ENCODE measurements at places on chromosomes 6 and 20.

- no peak for DNase-seq
These were observed 122.2 kb downstream of the KIF13A start for GRCh38 chr6:17865243-17865642.

DNA sequence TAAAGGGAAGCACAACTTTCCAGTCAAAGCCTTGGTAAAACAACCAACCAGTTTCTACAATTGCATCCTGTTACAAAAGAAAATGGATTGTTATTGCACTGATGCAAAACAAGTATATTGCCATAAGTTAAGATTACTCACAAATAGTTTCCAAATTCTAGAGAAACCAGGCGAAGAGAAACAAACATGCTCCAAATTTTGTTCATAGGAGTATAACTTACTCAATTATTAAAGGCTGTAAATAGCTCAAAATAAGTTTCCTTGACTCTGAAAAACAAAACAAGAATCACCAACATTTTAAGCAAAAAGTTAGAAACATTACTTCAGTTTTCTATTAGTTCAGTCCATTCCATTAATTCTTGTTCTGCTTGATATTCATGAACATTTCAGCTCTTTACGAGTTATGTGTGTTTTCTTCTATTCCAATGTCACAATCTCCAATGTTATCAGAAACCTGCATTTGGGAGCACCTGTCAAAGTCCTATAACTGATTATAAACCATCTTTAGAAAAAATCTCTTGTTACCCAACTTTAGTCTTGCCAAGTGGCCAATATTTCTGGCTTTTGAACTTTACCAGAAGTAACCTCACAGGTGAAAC, 137.9 kb upstream of the THBS2 start:
- DNase-seq, result no peak

- no peak for DNase-seq
These were observed 13.7 kb upstream of the ZFP57 start for GRCh38 chr6:29694637-29695036.

GRCh38 chr20:48339190-48339985, 488.4 kb downstream of the PREX1 start:
- DNase-seq, result no peak

GRCh38 chr20:35014537-35014936, 58.9 kb downstream of the MYH7B start:
- DNase-seq, result no peak

- no peak for DNase-seq
These were observed 3.3 kb upstream of the ASXL1 start for GRCh38 chr20:32354592-32355416.

- DNase-seq, result peak; percentile 15
These were observed 17.5 kb downstream of the MRPS18A start for GRCh38 chr6:43669922-43670622.

- no peak for DNase-seq
These were observed 5.2 kb downstream of the BTBD9 start for GRCh38 chr6:38634518-38634917.

DNA sequence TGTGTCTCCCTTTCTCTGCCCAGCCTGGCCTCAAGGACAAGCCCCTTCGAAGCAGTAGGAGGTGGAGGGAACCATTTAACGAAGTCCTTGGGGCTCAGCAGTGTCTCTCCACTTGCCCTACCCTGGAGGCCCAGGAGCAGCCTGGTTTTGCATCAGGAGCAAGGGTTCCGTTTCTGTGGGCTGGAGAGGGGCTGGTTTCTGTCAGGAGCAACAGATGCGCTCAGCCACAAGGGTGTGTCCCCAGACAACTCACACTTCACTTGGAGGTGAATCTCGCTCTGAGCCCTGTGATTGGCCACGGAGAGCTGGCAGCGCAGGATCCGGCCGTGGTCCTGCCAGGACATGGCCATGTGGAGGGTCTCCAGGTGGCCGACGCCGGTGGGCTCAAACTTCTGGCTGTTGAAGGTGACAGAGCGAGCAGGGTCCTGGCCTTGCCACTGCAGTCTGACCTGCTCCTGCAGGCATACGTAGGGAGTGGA, 6.9 kb downstream of the SIGLEC1 start:
- no peak for DNase-seq

DNA sequence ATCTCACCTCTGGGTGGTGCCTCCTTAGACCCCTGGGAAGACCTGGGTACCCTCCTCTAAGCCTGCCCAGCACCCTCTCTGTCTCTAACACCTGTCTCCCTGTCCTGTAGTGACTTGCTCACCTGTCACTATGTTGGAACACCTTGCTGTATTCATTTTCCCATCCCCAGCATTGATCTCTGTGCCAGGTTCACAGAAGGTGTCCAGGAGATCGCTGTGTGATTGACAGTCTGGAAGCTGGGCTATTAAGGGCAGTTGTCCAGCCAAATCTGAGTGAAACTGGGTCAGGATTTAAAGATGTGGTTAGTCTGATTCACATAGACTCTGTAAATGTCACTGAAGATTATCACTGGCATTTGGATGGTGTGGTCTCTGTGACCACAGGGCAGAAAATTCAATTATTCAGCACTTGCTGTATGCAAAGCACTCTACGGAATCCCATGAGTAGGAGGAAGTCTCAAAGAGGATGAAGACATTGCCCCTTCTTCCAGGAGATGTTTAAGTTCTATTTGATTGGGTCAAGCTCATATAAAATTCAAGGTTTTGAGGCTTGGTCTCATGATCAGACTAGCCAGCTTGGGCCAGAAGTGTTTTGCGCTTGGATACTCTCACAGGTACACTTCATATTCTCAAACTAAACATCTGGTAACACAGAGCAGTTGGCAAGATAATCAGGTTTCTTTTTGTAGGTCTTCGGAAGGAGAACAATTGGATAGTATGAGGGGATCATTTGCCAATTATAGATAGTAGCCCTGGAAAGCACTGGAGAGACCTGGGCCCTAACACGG, 57.8 kb upstream of the TAGAP start:
- no peak for DNase-seq
